ENCODE measurements at places on chromosomes 4 and X.

DNA sequence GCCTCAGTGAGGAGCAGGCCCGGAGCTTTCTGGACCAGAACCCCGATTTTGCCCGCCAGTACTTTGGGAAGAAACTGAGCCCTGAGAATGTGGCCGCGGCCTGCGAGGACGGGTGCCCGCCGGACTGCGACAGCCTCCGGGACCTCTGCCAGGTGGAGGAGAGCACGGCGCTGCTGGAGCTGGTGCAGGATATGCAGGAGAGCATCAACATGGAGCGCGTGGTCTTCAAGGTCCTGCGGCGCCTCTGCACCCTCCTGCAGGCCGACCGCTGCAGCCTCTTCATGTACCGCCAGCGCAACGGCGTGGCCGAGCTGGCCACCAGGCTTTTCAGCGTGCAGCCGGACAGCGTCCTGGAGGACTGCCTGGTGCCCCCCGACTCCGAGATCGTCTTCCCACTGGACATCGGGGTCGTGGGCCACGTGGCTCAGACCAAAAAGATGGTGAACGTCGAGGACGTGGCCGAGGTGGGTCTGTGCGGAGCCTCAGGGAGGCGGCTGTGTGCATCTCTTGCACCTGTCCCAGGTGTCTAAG, 323 bp downstream of the PDE6B start:
- DNase-seq: no peak

- DNase-seq: no peak
Observed at GRCh38 chr4:88318751-88319350, 34.5 kb upstream of the PPM1K start.

GRCh38 chr4:47701286-47701685, 136.6 kb downstream of the CORIN start:
- DNase-seq: no peak

DNA sequence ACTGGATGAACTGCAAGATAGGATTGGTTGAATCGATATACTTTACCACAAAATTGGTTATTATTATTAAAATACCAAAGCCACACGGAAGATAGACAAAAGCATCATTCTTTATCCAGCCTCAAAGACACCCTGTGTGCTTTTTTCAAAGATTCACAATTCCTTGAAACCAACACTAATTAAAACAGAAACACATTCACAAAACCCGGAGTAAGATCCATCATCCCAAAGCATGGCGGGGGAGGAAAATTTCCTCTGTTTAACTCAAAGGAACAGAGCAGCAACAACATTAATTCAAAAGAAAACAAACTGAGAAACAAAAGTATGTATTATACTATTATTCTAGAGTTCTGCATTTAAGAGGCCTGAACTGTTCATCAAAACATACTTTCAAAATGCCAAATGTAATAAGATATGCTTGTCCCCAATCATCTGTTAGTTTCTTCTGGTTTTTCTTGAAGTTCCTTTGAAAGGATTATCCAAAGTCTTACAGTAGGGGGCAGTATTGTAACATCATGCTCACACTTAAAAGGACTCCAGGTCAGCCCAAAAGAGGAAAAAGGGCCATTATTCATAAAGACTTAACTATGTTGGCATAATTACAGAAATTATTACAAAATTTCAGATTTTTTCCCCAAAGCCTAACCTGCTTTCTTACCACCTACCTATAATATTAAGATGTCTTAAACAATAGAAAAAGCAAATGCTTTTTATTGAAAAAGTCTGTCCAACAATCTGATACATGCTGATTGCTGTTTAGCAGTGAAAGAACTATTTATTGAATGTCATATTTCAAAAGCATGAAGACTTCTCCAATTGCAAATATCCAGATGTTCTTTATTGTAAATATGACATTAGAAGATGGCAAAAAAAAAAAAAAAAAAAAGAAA, 168.7 kb downstream of the SCFD2 start:
- DNase-seq: peak; percentile 47

GRCh38 chrX:34655501-34656455, 1.3 kb downstream of the TMEM47 start:
- DNase-seq: no peak

- no peak for DNase-seq
Observed at GRCh38 chr4:25368315-25368714, 8.7 kb upstream of the ANAPC4 start.

- no peak for DNase-seq
Observed at GRCh38 chr4:9592010-9592409, 147.8 kb downstream of the DEFB131A start.

- no peak for DNase-seq
Observed at GRCh38 chr4:185730387-185730786, 81.6 kb downstream of the SORBS2 start.

- no peak for DNase-seq
Observed at GRCh38 chr4:78584863-78585547, 33.4 kb downstream of the ANXA3 start.

DNA sequence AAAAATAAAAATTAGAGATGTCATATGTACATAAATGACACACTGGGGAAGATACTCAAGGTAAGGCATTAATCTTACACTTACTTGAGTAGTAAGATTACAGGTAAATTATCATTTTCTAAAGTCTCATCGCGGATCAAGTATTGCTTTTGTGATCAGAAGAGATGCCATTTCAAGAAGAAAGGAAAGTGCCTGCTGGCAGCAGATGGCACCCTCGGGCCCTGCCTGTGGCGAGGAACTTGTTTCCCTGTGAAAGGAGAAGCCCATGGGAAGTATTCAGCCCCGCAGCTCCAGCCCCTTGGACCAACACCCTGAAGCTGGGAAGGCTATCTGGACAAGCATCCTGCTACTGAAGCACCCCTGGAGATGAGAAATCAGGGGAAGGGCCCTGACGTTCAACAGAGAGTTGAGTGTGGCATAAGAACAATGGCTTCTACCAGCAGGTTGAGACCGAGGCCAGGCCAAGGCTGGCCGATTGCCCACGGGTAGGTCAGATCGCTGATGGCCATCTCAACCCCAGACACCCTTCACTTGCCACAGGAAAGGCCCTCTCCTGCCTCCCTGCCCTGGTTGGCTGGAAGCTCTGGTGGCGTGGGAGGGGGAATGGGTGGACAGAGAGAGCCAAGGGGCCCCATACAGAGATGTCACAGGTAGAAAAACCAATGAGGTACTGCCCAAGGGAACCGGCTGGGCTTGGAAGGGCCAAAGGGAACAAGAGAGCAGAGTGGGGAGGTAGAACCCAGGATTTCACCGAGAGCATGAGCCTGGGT, 18.8 kb upstream of the MXD4 start:
- DNase-seq: no peak

- DNase-seq: no peak
Observed at GRCh38 chr4:85153221-85153620, 186.7 kb upstream of the WDFY3 start.

- DNase-seq: no peak
Observed at GRCh38 chr4:101981756-101982155, 191.2 kb downstream of the BANK1 start.

DNA sequence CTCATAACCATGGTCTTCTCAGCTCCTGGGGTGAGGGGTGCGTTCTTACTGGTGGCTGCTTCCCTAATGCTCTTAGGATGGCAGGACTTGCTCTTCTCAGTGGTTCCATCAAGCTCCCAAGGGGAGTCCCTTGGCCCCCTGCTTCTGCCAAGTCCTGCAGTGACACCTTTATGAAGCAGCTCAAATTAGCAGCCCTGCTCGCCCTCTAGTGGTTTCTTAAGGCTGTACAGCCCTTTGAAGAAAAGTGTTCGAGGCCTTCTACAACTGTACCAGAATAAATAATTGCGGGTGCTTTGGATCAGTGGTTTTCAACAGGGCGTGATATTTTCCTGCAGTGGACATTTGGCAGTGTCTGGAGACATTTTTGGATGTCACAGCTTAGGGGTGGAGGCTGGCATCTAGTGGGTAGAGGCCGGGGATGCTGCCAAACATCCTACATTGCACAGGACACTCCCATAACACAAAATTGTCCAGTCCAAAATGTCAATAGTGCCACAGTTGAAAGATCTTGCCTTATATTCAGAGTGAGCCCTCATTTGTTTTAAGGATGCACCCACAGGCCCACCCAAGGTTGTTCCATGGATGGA, 204.7 kb upstream of the S100G start:
- DNase-seq: peak; percentile 10

GRCh38 chr4:94463771-94464170, 12.0 kb downstream of the PDLIM5 start:
- no peak for DNase-seq

GRCh38 chr4:173860094-173860493, 330.1 kb upstream of the HAND2 start:
- no peak for DNase-seq

DNA sequence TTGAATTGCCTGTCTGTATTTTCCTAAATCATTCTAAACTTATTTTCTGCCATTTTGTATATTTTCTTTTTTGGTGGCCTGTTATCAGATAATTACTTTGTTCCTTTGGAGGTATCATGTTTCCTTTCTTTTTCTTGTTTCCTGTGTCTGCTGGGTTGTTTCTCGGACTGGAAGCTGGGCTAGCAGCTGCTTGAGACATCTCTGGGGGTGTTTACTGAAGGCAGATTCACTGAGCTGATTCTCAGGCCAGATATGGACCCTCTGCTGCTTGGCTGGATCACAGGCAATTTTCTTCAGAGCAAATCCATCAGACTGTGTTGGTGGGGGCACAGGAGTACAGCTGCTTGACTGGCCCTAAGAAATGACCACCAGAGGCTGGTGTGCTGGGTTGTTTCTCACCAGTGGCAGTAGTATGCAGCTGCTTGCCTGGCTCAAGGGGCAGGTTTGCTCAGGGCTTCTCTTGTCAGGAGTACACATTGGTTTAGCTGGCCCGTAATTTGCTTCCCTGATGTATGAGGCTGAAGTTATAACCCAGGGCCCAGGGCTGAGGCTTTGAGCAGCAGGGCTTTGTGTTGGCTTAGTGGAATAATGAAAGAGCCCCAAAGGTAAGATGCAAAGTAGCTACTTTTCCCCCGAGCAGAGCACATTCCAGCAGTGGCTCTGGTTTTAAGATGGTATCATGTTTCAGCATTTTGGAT, 680.6 kb downstream of the TECRL start:
- DNase-seq: no peak

- DNase-seq: no peak
Observed at GRCh38 chr4:139808381-139808807, 142.8 kb downstream of the MGST2 start.

DNA sequence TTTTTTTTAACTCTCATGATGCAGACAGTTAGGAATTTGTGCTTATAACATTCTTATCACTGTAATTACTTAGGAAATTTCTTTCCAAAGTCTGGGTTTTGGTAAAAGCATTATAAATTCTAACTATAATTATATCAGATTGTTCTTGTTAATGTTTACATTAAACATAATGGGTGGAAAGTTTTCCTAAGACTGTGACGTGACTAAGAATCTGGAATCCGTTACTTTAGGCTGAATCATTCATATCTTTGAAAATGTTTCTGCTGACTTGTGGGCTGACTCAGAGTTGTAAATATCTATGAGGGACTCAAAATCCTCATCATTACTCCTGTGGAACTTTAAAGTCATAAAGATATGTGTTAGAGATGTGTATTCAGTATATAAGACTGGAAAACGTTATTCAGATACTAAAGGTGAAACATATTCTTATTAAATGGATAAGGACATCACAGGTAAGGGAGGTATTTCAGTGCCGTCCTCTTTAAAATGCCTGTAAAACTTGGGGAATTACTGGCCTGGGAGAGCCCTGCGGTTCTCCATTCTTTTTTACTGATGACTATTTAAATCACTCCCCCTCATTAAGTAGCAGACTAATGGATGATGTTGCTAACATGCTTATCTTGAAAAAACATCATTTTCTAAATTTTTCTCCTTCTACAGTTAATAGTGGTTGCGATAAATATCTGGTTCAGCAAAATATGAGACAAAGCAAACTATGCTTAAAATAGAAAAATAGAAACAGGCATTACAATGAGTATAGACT, 159.0 kb downstream of the DCLK2 start:
- DNase-seq: no peak

DNA sequence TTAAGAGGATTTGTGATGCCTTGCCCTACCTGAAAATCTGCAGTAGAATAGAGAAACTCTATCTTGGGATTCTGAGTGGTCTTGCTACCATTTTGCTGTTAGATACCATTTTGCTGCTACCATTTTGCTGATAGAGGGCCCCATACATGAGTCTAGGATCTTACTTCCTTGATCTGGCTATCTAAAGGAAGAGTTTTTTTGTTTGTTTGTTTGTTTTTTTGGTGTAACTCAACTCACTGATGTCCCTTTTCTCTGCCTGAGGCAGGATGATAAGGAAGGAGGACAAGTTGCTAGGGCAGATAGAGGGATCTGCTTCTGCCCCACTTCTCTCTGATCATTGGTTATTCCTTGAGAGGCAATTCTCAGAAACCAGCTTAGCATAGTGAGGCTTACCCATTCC, 31.0 kb downstream of the XK start:
- DNase-seq: no peak

DNA sequence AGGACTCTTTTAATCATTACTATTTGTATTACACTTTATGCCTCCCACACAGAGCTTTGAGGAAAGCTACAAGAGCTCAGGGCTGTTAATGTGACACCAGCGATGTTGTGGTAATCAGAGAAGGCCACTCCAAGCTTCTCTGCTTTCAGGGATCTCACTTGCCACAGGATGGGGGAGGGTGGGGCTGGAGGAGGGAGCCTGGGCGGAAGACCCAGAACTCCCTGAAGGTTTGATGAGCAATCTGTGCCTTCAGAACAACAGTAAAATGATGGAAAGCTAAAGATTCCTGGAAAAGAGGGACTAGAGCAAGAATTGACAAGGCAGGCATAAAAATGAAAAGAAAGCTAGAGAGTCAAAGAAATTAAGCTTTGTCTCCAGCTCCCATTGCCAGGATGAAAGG, 75.6 kb downstream of the MAML3 start:
- no peak for DNase-seq

DNA sequence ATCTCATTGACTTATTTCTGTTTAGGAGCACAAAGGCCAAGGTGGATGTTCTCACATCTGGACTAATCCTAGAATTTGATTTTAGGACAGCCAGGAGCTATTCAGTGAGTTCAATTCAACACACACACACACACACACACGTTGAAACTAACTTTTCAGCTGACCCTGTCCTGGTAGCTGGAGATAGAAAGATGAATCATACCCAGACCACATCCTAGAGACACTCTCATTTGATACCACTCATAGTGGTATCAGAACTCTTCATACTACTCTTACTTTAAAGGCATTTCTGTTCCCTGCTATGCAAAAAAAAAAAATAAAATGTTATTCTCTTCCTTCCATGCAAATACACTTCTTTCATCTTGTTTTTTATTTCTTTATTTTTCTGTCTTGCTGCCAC, 36.7 kb downstream of the KLF8 start:
- DNase-seq: no peak

GRCh38 chrX:25968920-25969319, 169.2 kb upstream of the MAGEB18 start:
- DNase-seq: peak; percentile 24

DNA sequence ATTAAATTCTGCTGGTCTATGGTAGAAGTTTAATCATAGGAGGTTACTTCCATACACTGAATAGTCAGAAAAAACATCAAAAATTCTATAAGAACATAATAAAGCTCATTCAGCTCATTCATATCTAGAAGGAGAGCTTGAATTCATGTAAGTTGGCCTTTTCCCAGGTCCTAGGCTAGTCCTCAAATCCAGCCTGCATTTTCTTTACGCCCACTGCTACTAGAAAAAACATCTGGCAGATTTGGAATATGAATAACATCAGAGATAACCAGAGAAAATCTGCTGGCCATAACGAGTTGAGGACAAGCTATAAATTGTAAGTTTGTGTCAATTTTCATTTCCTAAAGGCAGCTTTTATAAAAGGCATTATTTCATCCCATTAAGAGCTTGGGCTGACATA, 95.5 kb downstream of the MXRA5 start:
- DNase-seq: no peak

- DNase-seq: no peak
Observed at GRCh38 chrX:143788265-143788664, 67.7 kb upstream of the SPANXN2 start.

All from NCI-H774 (cell line).